Left renal cortex interstitium (tissue), 4 donors: ENCODE measurements at places on chromosomes 12 and 14.

DNA sequence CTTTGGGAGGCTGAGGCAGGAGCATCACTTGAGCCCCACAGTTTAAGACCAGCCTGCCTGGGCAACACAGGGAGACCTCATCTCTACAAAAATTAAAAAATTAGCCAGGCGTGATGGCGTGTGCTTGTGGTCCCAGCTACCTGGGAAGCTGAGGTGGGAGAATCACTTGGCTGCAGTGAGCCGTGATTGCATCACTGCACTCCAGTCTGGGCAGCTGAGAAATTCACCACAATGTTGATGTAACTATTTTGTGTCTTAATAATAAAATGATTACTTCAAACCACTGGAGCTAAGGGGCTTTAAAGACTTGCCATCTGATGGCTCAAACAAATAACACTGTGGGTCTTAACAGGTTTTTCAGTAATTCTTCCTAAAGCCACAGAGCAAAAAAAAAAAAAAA, 10.8 kb downstream of the ERH start:
- no peak for DNase-seq

DNA sequence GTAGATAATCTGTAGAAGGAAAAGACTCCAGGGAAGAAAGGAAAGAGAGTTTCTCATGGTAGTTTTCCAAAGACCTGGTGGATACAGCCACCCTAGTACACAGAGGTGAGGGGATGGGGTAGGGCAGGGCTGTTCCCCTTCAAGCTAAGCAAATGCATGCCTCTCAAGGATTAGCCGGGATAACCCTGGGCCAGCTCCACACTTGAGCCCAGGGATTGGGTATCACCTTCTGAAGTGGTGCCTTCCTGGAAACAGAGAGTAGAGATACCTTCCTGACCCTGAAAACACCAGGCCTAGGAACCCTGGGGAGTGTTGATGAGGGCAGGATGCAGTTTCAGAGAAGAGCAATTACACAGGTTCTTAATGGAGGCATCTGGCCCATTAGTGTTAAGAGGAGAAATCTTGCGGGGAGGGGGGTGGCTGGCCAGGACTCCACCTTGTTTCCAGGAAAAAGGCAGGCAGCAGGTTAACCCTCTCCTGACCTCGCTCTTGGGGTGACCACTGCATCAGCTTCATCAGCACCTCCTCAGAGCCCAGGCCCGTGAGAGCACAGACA, 106.9 kb upstream of the TMEM233 start:
- DNase-seq, result no peak

DNA sequence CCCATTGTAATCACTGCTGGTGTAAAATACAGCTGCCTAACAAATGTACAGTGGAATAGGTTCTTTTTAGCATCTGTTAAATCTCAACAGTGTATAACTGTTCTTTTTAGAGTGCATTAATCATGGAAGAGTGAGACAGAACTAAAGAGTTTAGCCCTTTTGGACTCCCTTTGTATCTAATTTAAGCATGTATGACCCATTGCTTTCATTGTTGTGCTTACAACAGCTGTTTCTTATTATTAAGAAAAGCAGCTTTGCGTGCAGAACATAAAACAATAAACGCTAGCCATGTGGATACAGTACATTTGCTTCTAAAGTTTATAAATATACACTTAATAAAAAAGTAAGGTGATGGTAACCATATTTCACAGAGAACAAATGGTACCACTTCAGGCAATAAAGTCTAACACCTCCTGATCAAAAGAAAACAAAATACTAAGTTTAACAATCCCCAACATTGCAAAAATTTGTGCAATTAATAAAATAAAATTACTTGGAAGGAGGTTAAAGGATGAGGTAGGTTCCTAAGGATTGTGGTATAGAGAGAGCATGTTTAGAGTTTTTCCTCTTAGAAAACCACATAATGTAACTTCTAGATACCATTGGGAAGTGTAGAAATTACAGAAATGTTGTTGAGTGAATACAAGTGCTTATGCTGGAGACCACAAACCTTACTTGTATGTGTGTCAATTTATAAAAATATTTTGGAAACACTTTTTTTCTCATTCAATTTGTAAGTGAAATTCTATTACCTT, 448.7 kb downstream of the SLC6A15 start:
- peak; percentile 13 for DNase-seq

DNA sequence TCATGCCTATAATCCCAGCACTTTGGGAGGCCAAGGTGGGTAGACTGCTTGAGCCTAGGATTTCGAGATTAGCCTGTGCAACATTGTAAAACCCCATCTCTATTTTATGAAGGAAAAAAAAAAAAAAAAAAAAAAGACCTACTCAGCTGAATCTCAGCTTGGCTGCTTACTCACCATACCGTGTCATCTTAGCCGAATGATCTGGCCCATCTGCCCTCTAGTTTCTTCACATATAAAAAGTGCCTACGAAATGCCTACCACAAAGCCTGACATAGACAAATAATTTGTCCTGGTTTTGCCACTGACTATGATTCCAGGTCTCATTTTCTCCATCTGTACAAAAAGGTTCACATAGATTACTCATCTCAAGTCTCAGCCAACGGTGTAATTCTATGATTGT, 10.1 kb downstream of the DIABLO start:
- no peak for DNase-seq

DNA sequence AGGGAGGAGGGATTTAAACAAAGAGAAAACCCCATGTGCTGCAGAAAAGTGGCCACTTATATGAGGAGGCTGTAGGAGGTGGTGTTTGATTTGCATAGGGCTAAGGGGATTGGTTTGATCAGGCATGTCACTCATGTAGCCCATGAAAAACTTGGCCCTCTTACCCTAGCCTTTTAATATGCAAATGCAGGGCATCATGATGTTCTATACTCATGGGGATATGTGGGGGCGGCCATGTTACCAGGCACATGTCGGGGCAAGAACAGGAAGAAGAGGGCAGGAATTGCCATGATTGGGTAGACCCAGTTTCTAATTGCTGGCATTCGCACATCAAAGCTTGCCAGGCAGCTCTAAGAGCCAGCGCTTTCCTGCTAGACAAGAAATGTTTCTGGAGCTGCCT, 28.8 kb downstream of the KLRK1 start:
- no peak for DNase-seq

- DNase-seq, result no peak
Measured at GRCh38 chr12:49959685-49960473, 1.8 kb upstream of the AQP5 start.

GRCh38 chr12:68176257-68176656, 16.7 kb upstream of the IFNG start:
- DNase-seq, result no peak

GRCh38 chr12:120540445-120540844, 6.3 kb downstream of the RNF10 start:
- no peak for DNase-seq

DNA sequence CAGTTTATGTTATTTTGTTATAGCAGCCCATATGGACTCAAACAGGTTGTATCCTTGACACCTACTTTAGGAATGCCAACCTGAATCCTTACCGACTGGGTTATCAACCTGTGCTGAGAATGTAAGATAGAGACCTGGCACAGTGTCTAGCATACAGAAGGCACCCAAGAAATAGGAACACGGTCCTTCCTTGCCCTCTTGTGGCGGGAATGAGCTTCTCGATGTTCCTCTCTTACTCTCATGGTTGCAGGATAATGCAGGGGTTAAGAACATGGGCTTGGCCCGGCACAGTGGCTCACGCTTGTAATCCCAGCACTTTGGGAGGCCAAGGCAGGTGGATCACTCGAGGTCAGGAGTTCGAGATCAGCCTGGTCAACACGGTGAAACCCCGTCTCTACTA, 6.5 kb downstream of the C12orf43 start:
- DNase-seq, result no peak

- DNase-seq, result no peak
Measured at GRCh38 chr14:92121207-92121669, 268 bp downstream of the NDUFB1 start.

DNA sequence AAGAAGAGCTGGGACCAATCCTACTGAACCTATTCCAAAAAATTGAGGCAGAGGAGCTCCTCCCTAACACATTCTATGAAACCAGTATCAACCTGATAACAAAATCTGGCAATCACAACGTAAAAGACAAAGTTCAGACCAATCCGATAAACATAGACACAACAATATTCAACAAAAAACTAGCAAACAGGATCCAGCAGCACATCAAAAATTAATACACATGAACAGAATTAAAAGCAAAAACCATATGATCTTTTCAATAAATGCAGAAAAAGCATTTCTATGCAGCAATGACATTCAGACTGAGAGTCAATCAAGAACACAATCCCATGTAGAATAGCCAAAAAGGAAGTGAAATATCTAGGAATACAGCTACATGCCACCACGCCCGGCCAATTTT, 7.0 kb upstream of the CLEC14A start:
- DNase-seq, result no peak

DNA sequence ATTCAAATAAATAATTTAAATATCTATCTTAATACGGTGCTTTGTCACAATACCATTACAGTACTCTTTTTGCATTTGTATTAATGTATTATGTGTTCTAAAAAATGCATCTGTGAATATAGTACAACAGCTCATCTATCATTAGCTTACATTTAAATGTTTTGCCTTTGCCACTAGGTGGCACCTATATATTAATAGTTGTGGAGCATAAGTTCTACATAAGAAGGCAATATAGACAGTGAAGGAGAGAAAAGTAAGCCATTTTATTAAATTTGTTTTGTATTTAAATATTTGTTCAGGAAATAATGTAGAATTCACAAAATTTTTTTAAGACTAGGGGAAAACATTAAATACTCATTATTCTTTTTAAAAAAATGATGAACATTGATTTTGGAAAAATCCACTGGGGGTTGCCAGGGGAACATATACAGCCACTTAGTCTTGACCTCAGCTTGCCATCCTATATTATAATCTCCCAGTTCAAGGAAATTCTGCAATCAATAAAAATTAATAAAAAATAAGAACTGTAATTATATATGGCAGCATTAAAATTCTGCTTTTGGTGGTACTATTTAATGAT, 9.8 kb downstream of the CCER1 start:
- no peak for DNase-seq

- DNase-seq, result no peak
Measured at GRCh38 chr14:100888789-100889315, 14.7 kb downstream of the RTL1 start.

DNA sequence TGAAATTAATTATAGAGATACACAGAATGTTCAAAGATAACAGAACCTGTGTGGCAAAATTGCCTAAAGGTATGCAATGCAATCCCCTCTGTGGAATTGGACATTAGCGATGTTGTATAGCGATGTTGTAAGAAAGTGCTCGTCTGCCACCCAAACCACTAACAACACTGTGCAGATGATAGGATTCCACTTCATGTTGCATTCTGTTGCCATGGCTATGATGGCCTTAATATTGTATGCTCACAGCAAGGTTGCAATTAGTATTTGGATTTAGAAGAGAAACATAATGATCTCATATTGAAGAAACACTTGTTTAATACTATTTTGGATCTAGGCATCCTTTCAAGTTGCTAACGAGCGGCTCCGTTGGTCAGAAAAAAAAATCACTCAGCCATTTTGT, 260.3 kb downstream of the BCAT1 start:
- DNase-seq, result no peak

- no peak for DNase-seq
Measured at GRCh38 chr12:124651516-124652273, 84.3 kb upstream of the NCOR2 start.

- no peak for DNase-seq
Measured at GRCh38 chr12:48000878-48001504, 3.3 kb downstream of the COL2A1 start.

GRCh38 chr14:55585854-55586253, 5.8 kb downstream of the KTN1 start:
- DNase-seq, result no peak

DNA sequence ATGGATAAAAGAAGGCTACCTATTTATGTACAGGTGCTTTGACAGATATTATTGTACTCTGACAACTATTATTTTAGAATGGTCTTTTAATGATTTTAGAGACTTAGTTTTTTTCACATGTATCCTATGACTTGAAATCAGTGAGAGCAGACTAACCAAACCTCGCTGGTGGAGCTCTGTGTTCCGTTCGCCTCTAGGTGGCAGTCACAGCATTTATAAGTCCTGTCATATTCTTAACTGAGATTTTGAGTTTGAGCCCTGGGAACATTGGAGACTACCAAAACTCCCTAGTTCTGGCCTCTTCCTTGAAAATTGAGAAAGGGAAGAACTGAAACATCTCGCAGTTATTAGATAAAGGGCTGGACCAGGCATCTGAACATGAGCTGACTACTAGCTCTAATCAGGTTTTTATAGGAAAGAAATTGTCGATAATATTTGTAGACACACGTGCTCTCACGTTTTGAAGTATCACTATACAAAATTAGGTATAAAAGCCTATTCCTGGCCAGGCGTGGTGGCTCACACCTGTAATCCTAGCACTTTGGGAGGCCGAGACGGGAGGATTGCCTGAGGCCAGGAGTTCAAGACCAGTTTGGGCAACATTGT, 48.3 kb downstream of the TTLL5 start:
- DNase-seq, result peak; percentile 54

DNA sequence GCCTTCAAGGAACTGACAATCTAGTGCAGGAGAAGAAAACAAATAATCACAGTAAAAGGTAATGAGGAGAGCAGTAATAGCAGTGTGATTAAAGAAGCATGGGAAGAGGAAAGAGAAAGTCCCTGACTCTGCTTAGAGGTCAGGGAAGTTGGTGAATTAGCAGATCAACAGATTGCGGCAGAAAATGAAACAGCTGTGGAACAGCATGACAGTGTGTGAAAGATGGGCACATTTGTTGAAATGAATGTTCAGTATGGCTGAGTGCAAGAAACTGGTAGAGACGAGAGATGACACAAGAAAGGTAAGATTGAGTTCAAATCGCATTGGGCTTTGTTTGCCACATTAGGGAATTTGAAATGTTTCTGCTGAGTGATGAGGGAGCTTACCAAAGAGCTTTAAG, 63.7 kb upstream of the RASSF8 start:
- DNase-seq, result no peak

- no peak for DNase-seq
Measured at GRCh38 chr12:65876898-65877721, 52.8 kb downstream of the HMGA2 start.

- no peak for DNase-seq
Measured at GRCh38 chr12:39831587-39832315, 212.1 kb upstream of the ABCD2 start.

DNA sequence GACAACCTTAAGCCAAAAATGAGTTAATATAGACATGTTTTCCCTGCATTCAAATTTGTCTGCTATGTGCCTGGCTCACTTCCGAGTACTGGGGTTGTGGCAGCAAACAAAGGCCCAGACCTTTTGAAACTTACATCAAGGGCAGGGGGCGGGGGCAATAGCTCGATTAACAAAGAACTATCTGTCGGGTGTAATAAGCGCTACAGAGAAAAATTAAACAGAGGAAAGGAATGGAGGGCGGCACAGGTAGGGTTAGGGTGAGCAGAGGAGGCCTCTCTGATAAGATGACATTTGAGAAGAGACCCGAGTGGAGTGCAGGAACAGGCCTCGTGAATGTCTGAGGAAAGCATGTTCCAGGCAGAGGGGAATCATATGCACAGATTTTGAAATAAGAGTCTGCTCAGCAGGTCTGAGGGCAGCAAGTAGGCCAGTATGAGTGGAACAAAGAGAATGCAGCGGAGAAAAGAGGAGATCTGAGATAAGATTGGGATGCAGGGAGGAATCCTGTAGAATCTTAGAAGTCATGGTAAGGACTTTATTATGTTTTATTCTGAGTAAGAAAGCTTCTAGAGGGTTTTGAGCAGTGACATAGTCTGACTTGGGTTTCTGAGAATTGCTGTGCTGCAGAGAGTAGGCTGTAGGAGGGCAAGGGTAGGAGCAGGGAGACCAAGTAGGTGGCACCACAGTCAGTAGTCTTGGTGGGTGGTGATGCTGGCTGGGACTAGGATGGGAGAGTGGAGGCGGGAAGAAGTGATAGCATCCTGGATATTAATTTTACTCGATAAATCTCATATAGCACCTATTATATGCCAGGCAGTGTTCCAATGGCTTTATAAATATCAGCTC, 52.6 kb downstream of the BICDL1 start:
- DNase-seq, result no peak
